ENCODE measurements at places on chromosomes 11 and 22.

DNA sequence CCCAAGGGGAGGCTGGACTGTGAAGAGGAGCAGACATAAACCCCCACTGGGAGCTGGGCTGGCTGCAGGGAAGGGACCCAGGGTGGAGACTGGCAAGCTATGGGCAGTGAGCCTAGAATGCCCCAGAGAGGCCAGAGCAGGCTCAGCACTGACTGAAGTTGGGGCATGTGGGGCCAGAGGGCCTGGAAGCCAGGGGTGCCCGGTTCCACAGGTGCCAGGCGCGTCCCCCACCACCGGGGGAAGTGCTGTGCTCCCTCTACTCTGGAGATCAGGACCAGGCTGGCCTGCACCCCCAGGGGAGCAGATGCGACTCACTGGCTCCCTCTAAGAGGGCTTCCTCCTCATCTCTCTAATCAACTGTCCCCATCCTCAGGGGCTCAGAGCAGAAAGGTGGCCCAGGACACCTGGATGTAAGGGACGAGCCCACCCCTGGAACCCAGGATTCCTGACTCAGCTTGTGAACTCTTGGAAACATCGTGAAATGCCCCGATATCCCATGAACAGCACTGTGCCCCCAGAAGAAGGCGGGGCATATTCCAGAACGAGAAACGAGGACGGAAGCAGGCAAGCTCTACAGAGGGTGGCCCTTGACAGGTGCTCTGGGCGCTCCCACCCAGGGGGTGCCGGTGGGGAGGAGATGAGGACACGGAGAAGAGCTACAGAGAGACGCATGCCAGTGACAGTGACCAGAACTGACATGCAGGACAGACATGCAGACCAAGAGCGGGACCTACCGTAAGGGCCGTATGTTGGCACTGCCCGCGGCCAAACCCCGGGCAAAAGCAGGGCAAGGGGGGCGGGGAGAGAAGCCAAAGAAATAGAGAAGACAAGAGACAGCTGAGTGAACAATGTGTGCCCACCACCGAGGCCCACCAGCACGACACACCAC, 20.4 kb downstream of the MAFF start:
- no peak for DNase-seq

GRCh38 chr11:82043316-82043715, 690.3 kb downstream of the FAM181B start:
- no peak for DNase-seq

GRCh38 chr11:74284466-74284865, 27.0 kb downstream of the P4HA3 start:
- DNase-seq: no peak

DNA sequence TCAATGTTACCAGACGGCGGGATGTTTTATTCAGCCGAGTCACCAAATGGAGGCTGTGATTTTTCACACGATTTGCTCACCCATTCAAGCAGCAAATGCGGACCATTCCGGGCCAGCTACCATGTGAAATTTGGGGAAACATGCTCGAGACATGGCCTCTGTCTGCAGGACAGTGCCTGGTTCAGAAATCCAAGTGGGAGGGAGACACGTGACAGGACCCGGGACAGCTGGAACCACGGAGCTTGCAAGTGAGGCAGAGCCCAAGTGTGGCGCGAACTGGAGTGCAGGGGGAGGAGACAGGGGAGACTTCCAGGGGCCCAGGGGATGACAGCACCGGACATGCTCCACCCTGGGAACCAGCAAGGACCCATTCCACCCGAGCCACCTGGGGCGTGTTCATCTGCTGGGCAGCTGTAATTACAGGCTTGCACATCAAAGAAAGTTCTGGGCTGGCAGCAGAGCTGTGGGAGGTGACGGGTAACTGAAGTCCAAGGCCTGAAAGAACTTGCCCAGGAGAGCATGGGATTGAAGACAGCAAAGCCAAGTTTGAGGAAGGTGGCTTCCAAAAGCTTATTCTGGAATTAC, 16.5 kb downstream of the CERK start:
- DNase-seq: no peak

- DNase-seq: no peak
These were observed 196.5 kb downstream of the FAM76B start for GRCh38 chr11:95593111-95593510.

- DNase-seq: no peak
These were observed 240.7 kb upstream of the B3GAT1 start for GRCh38 chr11:134652586-134653255.

- DNase-seq: no peak
These were observed 18.7 kb upstream of the BID start for GRCh38 chr22:17792854-17793434.

DNA sequence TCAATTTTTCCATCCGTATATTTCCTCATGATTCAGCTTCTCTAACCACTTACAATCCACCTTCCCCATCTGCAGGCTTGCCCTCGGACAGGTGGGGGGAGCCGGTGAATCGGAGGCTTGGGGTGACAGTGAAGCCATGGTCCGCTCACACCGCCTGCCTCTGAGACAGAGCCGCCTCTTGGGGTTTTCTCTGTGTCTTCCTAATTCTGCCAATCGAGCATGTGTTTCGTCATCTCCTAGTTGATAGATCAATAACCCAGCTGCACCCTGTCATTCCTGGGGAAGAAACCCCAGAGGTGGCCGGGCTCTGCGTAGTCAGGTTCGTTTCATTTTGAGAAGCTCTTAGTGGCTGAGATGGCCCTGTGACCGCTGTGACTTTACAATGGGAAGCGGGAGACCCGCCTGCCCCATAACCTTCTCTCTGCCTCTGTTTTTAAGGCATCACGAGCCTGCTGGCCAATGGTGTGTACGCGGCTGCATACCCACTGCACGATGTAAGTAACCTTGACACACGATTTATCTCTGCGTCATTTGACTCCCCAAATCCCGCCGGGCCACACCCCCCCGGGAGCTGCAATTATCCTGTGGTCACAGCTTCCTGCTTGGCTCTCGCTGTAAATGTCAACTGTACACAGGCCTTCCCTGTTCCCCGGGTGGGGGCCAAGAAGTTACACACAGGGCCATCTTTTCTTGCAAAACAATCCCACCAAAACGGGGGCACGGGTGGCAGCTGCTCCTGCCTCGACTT, 33.3 kb downstream of the ANO1 start:
- DNase-seq: no peak

DNA sequence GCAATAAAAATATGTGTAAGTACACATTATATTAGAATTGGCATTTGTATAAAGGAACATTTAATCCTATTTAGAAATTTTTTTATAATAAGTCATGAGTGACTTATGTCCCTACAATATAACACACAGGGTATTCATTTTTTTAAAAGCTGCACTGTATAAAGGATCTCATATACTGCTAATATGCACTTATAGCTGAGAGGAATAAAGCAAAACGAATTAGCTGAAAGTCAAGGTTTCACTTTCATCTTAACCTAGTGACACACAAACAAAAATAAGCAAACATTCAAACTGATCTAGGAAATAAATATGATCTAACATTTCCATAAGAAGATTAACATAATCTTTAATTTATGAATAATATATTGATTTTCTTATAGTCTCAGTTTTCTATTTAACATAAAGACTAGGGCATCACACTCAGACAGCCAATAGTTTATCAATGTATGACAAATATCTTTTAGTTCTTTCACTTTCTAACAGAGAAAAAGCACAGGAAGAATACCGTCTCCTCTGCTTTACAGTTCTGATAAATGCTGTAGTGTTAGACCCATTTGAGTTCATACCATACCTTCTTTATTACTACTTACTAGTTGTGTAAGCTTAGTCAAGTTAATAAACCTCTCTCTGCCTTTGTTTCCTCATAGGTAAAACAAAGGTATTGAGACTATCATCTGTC, 42.9 kb downstream of the DCDC1 start:
- no peak for DNase-seq

- no peak for DNase-seq
These were observed 27.5 kb downstream of the TNKS1BP1 start for GRCh38 chr11:57297221-57297620.

GRCh38 chr11:17571431-17572358, 24.6 kb downstream of the OTOG start:
- no peak for DNase-seq

DNA sequence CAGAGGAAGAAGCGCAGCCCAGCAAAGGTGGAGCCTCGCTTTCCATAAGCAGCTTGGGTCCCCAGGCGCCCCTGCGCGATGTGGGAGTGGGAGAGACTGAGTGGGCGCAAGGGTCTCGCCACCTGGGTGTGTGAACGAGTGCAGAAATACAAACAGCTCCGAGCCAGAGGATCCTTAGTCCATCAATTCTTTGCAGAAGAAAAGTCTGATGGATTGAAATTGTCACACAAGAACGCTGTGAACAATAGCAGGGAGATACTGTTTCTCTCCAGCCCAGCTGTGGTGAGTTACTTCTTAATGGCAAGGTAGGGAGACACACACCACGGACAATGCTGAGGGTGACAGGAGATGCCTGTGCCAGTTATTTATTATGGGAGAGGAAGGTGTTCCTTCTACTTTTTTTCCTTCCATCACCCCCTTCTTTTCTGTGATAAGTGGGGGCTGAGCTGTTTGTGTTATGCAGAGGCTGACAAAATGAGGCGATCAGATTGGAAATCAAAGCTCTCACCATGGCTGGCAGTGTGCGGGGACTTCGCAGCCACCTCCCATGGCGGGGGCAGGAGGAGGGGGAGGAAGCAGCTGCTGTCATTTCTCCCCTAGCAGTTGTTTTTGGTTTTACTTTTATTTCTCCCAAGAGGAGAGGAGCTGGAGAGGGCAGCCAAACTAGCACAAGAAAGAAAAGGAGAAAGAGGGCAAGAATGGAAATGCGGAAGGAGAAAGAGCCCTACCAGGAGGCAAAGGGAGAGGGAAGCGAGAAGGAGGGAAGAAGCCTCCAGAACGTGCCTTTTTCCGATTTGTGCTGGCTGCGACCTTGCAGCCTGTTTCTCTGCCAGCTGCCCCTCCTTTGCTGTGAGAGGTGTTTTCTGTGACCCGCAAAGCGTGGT, 755.8 kb downstream of the NTM start:
- DNase-seq: no peak

GRCh38 chr11:15602785-15603567, 488.3 kb downstream of the INSC start:
- no peak for DNase-seq
